NCI-H2227 treated with DMSO at 0.1 percent for 48 hours (cell line): ENCODE measurements at places on chromosomes 3 and 15.
A peak's percentile ranks its signal among the peaks of the same experiment; 100 is the strongest.

DNA sequence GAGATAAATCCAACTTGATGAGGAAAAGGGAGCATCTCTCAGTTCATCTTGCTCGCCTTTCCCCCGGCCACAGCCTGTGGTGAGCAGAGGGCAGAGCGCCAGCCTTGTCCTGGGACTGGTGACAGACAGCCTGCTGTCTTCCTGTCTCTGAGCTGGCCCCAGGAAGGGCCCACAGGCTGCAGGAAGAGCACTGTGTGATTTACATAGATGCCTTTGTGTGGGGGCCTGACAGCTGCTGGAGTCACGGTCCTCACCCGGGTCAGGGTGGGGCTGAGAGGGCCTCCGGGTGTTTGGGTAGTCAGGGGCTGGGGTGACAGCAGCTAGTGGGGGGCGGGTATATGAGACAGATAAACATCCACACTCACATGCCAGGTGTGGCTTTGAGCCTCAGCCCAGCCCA is 29.3 kb downstream of the PLA2G4D start:
- DNase-seq: no peak

- no peak for DNase-seq
These were observed 75.0 kb upstream of the GCNT3 start for GRCh38 chr15:59536553-59536952.

- no peak for DNase-seq
These were observed 305.8 kb downstream of the PLCL2 start for GRCh38 chr3:17190353-17191078.

- no peak for DNase-seq
These were observed 55.7 kb downstream of the RUBCN start for GRCh38 chr3:197680955-197681521.

DNA sequence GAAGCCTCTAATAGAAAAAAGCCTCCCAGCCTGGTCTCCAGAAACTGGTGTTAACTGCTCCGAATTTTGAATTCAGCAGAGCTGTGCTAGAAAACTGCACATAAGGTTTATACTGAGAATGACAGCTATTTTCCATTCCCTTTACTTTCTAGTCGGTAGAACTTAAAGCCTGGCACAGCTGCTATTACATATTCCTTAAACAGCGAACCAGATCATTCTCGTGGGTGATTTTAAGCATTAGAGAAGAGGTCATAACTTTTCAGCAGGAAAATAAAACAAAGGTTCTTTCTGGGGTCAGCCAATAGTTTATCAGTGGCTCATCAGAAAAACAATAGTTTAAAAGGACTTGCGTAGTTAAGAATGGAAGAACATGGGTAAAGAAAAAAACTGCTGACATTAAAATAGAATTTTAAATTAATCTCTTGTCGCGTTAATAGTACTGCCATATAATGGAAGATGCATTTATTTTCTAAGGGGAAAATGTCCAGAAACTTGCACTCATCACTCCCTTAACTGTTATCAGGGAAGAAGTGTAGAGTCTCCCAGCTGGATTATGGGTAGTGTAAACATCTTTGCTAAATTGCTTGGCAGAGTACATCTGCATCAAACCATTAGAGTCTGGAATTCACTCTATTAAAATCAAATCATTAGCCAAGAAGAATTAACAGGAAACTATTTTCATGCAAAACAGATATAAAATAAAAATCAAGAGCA is 7.9 kb downstream of the VGLL4 start:
- no peak for DNase-seq

DNA sequence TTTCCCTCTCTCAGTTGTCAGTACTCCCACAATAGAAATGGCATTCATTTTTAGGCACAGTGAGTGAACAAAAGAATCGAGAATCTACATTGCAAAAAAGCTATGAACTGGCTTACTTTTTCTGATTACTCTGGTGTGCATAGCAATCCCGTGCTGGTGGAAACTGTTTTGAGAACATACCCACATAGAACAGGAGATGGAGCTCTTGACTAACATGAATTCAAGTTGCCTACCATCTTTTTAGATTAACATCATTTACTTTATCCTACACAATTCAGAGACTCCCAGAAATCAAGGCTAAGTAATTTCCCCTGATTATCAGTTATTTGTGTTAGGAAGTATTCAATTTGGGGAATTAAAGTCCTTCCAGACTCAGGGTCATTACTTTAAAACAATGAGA is 326.6 kb downstream of the ARPP21 start:
- no peak for DNase-seq

- DNase-seq: no peak
These were observed 363.2 kb downstream of the NAALADL2 start for GRCh38 chr3:175222356-175222755.

GRCh38 chr3:62818347-62818746 is 56.9 kb downstream of the CADPS start:
- no peak for DNase-seq

DNA sequence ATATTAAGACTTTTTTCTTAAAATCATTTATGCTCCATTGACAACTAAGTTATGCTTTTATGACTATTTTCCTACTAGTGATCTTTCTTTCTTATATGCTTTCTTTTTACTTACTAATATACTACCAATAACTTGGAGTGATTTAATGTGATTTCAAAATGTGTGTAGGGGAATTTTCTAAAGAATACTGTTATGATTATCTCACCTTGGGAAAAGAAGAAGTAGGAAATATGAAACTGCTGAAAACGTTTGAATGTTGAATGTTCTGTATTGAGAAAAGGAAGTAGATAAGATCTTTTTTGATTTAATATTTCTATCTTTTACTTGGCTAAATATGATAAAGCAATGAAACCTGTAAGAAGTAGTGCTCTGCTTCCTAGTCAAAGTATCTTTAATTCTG is 7.8 kb upstream of the CD200R1 start:
- no peak for DNase-seq

DNA sequence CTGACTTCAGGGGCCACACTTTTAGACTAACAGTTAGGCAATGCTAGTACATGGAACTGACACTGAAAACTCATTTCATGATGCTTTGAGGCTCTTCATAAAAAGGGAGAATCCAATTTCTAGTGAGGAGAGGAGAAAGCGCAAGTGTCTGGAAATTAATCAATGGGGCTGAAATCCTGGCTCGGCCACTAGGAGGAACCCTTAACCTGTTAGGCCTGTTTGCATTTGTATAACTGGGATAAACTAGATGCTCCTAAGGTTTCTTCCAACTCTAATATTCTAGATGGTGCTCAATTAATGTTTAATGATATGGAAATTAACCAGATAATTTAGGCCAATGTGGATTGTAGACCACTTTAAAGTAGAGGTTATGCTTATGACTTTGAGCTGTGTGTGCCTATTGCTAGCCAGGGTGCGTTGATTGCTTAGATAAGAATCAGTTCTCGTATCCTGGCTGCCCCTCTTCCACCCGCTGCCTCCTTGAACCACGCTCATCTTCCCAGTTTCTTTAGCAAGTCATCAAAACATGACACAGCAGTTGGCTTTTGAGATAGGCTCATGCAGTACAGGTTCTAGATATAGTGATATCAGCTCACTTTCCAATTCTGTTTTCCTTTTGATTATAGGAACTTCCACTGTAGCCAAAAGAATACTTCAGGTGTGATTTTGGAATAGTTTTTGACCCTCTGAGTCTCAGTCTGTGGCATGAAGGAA is 16.8 kb upstream of the CRBN start:
- DNase-seq: peak; percentile 2

- no peak for DNase-seq
These were observed 83.7 kb downstream of the BCHE start for GRCh38 chr3:165753560-165753959.

GRCh38 chr15:82653483-82654168 is 6.5 kb upstream of the CPEB1 start:
- no peak for DNase-seq

DNA sequence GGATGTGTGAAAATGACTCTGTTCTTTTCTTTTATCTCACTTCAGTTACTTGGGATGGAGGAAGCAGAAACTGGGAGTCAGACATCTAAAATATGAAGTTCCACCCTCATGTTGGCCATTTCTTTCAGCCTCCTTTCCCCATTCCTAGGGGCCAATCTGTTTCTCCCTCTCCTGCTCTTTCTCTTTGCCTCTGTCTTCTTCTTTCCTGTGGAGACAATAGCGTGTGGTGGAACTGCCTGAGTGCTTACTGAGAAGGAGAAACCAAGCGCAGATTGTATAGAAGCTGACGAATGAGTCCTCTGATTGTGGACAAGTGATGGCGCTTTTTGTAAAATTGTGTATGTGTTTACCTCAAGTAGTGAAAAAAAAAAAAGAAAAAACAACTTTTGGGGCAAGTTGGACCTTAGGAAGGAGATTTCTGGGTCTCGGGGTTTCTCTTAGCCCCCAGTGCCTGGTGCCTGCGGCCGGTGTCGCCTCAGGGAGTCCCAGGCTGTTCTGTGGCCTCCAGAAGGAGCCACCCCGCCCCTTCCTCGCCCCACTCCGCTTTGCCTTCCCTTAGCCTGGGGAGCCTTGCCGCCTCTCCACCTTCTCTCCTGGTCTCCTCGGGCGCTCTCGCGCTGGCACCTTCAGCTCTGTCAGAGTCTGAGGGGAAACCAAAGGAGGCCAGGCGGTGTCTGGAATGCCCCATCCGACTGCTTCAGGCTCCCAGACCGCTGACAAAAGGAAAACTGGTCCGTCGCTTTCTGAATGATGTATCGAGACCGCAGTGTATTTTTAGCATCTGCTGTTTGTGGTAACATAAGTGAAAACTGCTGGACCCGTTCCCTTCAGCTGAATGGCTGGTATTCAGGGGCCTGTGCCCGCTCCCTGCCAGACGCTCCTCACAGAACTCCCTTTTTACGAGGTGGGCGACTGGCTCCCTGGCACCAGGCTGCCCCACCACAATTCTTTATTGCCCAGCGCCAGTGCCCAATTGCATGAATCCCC is 30.1 kb downstream of the SCG5 start:
- DNase-seq: no peak

DNA sequence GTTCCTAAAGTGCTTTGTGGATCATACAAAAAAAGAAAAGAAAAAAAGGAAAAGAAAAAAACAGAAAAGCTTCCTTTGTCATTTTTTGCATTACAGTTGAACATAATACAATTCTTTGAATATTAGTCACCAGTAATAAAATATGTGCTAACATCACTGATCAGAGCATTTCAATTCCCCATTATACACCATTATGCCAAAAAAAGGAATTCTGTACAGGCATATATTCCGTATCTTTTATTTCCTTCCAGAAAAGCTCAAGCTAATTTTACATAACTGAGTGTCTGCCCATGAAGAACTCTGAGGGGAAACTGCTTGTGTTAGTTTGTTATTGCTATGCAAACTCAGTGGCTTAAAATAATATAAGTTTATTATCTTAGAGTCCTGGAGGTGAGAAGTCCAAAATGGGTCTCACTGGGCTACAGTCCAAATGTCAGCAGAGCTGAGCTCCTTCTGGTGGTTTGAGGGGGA is 377.9 kb downstream of the GAP43 start:
- no peak for DNase-seq

DNA sequence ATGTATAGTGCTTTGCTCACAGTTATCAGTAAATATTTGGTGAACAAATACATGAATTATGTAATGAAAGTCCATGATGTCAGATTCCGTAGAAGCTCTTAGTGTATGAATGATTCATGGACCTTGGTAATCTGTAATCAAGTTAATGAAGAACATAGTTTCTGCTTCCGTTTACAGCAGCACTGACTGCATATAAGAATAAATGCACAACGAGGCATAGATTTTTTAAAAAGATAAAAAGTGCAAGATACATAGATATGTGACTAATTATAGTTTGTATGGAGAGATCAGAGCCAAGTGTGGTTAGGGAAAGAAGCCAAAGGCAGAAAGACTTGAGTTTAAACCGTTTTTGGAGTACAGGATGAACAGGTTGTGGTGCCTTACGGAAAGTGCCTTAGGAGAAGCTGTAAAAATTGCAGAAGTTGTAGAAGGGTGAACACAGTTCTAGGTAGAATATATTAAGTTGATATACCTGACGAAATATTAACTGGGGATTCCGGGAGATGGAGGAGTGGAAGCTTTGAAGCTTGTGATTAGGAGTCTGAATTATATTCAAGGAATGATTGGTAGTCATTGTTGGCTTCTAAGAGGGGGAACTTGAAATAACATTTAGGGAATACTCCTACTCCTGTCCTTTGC is 293.1 kb downstream of the NLGN1 start:
- DNase-seq: no peak
